T-helper 1 cell (primary cell): ENCODE measurements at places on chromosomes 3 and 15.

DNA sequence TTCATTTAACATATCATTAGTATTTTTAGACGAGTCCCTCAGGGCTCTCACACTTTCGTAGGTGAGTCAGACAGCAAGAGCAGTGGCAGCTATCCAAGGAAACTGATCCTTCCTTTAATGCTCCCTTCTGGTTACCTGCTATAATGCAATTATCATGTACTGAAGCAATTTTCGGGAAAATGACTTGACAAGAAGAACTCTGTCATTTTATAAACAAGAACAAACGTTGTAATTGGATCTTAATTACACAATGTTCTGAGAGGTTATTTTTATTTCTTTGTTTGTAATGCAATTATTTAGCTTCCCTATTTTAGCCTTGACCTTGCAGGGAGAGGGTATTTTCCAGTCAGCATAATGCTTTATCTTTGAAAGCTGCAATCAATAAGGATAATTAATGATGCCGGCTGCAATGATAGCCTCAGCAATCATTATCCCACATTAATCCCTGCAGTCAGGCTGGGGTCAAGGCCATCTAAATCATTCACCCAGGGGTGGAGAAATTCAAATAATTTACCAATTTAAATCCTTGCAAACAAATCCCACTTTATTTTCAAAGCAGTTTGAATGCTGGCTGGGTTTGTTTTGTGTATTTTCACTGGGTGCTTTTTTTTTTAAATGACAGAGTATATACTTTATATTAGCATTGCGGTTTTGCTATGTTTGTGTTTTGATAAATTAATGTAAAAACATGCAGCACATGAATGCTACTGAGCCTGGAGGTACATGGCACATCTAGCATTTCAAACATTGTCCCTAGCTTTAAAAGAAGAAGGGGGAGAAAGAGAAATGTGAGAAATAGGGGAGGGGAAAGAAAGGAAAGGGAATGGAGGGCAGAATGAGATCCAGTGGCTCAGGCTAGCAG, 249.9 kb downstream of the SHOX2 start:
- no peak for DNase-seq

- no peak for DNase-seq
Observed at GRCh38 chr3:188270423-188270972, 116.5 kb downstream of the LPP start.

- no peak for DNase-seq
Observed at GRCh38 chr3:4739289-4740236, 239.7 kb upstream of the BHLHE40 start.

DNA sequence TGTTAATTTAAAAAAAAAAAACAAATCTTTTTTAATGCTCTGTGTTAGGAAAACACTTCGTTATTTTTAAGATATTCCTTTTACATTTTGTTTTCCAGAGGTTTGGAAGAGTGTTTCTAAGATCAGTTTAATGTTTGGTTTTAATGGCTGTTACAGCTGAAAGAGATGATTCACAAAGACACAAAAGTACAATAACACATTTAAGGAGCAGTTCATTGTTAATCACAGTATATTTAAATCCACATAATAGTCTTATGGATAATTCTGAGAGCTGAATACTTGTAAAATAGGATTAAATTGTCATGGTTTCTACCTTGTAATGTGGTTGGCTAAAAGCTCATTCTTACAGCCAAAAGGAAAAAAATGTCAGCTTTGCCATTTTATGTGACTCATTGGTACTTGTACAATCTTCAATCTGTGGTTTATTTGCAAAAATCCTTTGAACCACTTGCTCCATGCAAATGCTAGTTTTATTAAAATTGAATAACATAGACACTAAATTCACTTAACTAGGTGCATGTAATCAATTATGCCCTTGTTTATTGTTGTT, 426.4 kb downstream of the NLGN1 start:
- no peak for DNase-seq

GRCh38 chr3:130626049-130626448, 109.1 kb downstream of the COL6A6 start:
- DNase-seq: no peak

- no peak for DNase-seq
Observed at GRCh38 chr15:48062148-48062872, 58.5 kb upstream of the SLC24A5 start.

DNA sequence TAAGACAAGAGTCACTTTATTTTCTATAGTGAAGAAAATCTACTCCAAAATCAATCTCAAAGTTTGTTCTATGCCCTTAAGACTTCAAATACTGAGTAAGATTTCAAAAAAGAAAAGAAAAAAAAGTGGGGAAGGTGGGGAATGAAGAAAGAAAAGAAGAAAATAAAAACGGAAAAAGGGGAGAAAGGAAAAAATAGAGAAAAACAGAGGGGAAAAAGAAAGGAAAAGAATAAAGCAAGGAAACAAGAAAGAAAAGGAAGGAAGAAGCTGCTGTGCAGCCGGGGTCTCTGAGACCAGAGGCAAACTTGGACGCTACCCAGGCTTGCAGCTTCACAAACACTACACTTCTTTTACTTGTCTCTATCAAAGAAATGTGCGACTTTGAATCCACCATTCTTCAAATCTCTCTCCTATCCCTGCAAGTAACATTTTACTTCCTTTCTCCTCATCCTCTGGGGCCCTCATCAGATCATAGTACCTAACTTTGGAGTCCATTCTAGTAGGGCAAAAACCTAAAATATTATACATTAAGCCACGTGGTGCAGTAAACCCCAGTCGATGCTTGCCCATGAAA, 279.8 kb downstream of the FOXP1 start:
- DNase-seq: no peak

- DNase-seq: no peak
Observed at GRCh38 chr3:71371282-71371681, 212.2 kb downstream of the FOXP1 start.

- no peak for DNase-seq
Observed at GRCh38 chr3:25288413-25288812, 139.7 kb upstream of the RARB start.

GRCh38 chr15:51874751-51875644, 45.5 kb downstream of the TMOD3 start:
- no peak for DNase-seq

GRCh38 chr3:128456776-128457715, 9.6 kb downstream of the DNAJB8 start:
- no peak for DNase-seq

- peak; percentile 51 for DNase-seq
Observed at GRCh38 chr3:71583566-71584393, at the start of gene FOXP1. Gene FOXP1, minus strand, starts transcription at chr3:71583728. Its CDS starts 385,347 bp downstream, at chr3:71198381.

- DNase-seq: no peak
Observed at GRCh38 chr15:40054855-40055575, 16.0 kb upstream of the SRP14 start.

- DNase-seq: no peak
Observed at GRCh38 chr3:59444676-59445075, 394.9 kb upstream of the CFAP20DC start.

DNA sequence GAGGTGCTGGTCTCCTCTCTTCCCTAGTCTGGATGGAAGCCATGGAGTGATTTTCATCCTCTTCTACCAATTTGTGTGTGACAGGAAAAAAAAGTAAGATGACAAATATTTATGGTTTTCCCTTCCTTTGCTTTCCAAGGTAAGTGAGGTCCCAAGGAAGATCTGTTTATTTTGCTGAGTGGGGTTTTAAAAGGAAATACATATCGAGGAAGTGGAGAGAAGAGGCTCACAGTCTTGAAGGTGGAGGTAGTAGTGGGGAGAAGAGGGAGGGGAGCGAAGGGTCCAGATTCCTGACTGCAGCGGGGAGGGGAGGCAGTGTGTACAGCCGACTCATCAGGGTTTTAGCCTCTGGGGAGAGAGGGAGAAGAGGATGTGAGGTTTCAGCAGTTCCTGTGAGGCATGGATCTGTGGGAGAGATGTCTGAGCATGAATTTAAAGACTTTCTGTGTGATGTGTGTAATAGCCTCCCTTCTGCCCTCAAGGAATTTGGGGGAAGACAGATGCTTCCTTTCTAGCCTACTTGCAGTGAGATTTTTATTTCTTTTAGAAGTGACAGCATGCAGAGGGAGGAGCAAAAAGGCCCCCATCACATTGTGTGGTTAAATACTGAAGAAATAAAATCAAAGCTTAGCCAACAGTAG, 272.4 kb downstream of the THRB start:
- no peak for DNase-seq

DNA sequence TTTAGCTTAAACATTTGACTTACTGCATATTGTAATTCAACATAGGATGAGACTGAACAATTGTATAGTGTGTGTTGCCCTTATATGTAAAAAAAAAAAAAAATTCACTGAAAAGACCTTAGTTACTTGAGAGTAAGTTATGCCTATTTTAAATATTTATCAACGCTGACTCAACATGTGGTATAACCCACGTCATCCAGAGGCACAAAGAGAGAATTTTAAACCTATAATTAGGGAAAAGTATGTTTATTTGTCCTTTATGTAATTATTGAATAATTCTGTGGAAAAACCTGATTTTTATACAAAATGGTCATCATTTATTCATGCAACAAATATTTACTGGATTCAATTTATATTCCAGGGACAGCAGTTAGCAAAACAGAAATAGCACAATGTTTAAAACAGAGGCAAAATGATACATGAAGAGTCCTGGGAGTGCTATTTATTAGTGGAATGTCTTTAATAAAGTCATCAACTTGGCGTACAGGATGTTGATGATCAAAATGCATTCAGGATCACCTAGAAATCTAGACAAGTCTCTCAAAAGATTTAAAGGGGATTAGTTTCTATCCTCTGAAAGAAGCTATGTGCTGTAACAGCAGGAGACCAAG, 223.7 kb downstream of the PCCB start:
- DNase-seq: no peak

GRCh38 chr15:79903144-79903543, 6.3 kb upstream of the MTHFS start:
- DNase-seq: no peak

GRCh38 chr3:106176734-106177133, 307.9 kb upstream of the CBLB start:
- DNase-seq: peak; percentile 15

GRCh38 chr3:72041511-72041910, 256.6 kb upstream of the PROK2 start:
- DNase-seq: no peak

DNA sequence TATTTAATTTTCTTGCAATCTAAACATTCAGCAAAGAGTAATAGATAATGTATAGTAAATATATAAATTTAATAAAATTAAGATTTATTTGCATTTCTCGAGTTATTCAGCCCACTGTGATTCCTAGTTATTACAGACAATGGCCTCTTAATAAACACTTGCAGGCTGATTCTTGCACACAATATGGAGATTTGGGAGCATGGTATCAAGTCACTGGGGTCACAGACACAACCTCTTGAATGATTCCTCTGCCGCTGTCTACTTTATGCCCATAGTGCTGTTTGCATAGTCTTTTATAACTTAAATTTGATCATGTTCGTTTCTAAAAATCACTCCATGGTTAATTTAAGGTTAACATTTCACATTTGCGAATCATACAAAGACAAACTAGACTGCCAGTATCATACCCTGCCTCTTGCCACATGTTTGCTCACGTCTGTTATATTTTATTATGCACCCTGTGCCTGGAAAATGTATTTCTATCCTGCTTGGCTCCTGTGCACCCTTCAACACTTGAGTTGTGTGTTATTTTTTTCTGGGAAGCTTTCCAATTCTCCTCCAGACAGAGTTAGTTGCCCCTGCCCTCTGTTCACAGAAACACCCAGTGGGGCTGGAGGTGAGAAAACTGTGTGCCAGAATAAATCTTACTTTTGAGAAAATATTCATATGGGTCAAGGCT, 206.3 kb upstream of the ROBO1 start:
- DNase-seq: no peak

GRCh38 chr3:137669519-137670060, 94.5 kb upstream of the SOX14 start:
- DNase-seq: no peak

GRCh38 chr3:180063783-180064182, 27.0 kb upstream of the PEX5L start:
- DNase-seq: no peak

- no peak for DNase-seq
Observed at GRCh38 chr15:33963831-33964664, 4.2 kb upstream of the CHRM5 start.
